CD4-positive, CD25-positive, alpha-beta regulatory T cell (primary cell): ENCODE measurements at places on chromosomes 11 and 22. TPM values are rescaled to one million over a fixed set of nuclear protein-coding genes. Genes with fewer than 3 reads are reported as not detected.

- no peak for DNase-seq
Observed at GRCh38 chr11:70620510-70621184, 222.3 kb downstream of the CTTN start.

- no peak for DNase-seq
Observed at GRCh38 chr11:121282386-121282785, 10.2 kb upstream of the SC5D start.

DNA sequence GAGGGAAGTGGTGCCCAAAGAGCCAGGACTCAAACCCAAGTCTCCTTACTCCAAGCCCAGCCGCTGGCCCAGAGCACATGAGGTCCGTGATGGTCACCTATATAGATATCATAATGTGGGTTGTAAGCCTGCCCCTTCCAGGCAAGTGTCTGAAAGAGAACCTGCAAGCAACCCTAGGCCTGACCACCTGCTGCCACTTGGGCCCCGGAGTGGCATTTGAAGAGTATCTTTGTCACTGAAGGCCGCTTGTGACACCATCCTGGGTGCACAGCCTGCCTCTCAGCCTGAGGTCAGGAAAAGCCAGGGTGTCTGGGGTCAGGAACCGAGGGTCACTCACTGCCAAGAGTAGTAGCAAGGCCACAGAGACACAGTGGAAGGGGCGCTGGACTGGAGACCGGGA, 32.4 kb downstream of the OTOG start:
- no peak for DNase-seq

DNA sequence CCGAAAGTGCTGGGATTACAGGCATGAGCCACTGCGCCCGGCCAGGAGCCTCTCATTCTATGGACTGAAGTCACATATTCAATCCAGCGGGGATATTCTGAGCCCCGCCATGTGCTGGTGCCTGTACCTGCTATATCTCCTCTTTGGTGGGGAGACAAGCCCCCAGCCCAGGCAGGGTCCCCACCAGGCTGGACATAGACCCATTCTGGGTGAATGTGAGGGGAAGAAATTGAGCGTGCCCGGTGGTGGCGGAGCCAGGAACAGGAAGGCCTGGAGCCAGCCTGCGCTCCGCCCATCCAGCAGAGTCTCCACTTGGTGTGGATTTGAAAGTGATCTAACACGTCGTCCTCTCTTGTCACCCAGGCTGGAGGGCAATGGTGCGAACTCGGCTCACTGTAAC, 38.0 kb upstream of the CSNK1E start:
- no peak for DNase-seq

- no peak for DNase-seq
Observed at GRCh38 chr11:1302461-1303125, 6.8 kb downstream of the TOLLIP start.

DNA sequence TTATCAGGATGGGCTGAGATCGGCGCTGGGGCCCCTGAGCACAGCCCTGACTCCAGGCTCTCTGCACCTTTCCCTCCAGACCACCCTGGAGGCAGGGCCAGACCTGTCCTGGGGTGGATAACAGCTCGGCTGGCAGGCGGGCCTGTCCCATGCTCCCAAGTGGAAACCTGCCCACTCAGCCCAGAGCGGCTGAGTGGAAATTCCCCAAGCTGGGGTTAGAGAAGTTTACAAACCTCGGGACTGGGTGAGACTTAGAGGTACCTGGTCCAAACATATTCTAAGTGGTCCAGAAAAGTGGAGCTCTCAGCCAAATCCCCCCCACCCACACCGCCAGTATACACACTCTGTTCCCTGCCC, 4.8 kb upstream of the FXYD2 start:
- no peak for DNase-seq

DNA sequence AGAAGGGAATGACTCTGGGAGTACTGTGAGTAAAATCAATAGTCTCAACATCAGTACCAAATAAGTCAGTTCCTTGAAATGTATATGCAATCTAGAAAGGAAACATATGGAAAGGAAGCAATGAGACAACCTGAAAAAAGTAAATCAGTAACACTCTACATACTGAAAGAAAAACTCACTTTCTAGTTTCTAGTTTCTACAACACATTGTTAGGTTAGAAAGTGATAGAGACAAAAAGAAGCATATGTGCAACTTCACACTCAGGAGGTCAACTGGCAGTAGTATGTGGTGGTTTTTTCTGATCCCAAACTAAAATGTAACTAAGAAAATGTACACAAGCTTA, 156.5 kb upstream of the SOX6 start:
- no peak for DNase-seq

- peak; percentile 24 for DNase-seq
Observed at GRCh38 chr11:66183494-66184048, 84.9 kb upstream of the RAB1B start.

- no peak for DNase-seq
Observed at GRCh38 chr11:127733552-127733951, 733.0 kb upstream of the KIRREL3 start.

DNA sequence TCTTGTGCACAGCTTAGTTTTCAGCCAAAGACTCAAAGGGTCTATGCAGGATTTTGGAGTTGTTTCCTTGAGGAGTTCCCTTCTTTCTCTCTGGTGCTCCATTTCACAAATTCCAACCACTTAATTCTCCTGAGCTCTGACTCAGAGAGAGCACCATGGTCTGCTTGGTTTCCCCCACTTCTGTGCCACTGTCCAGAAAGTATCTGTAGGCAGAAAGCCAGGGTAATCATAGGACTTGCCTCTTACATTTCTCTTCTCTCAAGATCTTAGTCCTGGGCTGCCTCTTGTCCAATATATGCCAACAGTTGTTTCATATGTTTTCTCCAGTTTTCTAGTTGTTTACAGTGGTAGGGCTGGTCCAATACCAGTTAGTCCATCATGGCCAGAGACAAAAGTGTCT, 6.4 kb upstream of the MRGPRD start:
- DNase-seq, result no peak

DNA sequence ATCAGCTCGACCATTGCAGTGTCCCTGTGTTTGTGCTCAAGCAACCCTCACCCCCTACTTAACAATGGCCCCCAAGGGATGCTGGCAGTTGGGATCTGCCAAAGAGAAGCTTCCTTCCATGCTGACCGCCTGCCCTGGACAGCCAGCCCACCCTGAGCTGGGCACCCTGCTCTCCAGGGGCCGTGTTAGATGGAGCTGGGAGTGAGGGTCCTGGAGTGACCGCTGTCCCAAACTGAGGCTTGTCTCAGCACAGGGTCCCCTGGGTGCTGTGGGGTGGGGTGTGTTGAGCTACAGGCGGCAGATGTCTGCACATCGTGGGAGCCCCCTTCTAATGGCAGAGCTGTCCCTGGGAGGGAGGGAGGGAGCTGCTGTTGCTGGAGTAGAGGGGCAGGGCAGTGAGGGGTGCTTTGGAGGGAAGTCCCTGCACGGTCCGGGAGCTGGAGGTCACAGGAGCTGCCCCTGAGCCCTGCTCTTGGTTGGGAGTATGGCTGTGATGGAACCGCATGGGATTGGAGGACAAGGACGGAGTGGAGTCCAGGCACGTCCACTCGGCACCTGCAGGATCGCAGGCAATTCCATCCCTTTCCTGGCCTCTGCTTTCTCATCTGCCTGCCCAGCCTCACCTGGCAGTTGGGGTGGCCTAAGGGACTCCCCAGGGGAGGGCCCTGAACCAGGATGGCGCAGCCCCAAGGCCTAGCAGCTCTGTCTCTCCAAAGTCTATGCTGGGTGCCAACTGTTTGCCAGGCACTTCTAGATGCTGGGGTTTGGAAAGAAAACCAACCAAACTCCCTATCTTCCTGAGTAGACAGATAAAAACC, 126.3 kb downstream of the ARHGAP8 start:
- no peak for DNase-seq

GRCh38 chr11:66279092-66279734, 1.2 kb downstream of the CNIH2 start:
- no peak for DNase-seq

DNA sequence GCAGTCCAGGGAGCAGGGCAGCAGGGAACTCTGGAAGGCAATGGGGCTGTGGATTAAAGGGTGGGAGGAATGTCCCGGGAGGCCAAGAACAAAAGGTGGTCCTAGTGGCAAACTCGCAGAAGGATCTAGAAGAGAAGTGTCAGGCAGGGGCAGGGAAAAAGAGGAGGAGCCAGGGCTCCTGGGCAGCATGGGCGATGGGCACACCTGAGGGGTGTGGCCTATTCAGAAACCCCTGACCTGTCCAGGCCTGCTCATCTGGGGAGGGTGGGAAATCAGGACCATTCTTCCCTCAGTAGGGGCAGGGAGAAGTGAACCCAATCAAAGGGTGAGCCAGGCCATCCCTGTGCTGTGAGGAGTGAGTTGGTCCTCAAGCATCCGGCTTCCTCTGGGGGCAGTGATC, 108.6 kb downstream of the TRIM29 start:
- DNase-seq, result no peak

GRCh38 chr22:44249376-44250147, 63.2 kb downstream of the SHISAL1 start:
- no peak for DNase-seq

- peak; percentile 42 for DNase-seq
Observed at GRCh38 chr22:30301995-30302809, 12.9 kb upstream of the CASTOR1 start.

GRCh38 chr22:28703436-28703835, 23.8 kb upstream of the TTC28 start:
- DNase-seq, result no peak

- DNase-seq, result no peak
Observed at GRCh38 chr22:23220485-23221350, 40.4 kb downstream of the BCR start.

- DNase-seq, result no peak
Observed at GRCh38 chr22:40258501-40258915, 80.8 kb downstream of the TNRC6B start.

GRCh38 chr11:75793966-75794365, 21.0 kb upstream of the UVRAG start:
- no peak for DNase-seq

The TRIM6 gene
- total RNA-seq, result not detected

The CNGA4 gene
- total RNA-seq, result 0.20 TPM

The P2RY6 gene
- total RNA-seq, result not detected

The GPR152 gene
- not detected for total RNA-seq

The DNAJB7 gene
- total RNA-seq, result not detected

The SUSD2 gene
- total RNA-seq, result 0.81 TPM

The GGT5 gene
- not detected for total RNA-seq

The PUS3 gene
- total RNA-seq, result 4.8 TPM

The OR4C13 gene
- total RNA-seq, result not detected

The MPZL2 gene
- total RNA-seq, result 1.0 TPM
